KG1 (cell line): ENCODE measurements at places on chromosomes 13 and 19.

DNA sequence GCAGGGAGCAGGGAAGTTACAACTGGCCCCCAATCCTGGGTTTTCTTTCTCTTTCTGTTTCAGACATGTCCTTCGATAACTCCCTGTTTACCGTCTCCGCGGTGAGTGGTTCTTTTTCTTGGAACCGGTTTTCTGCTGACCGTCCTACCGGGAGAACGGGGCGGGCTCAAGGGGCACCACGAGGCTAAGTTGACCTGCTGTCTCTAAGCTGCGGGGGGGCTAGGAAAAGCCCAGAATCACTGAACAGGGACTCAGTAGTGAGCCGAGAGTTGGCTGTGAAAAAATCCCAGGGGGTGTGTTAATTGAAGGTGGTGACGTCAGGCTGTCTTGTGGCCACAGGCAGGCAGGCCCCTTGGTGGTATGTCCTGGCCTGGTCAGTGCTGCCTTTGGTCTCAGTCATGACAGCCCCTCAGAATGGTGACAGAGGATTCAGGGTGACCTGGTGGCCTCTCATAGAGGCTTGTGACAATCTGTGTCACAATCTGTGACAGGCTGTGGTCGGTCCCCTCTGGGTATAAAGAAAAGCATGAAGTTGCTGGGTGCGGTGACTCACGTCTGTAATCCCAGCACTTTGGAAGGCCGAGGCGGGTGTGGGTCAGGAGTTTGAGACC lies 8.1 kb upstream of the CARM1 start:
- DNase-seq: no peak

DNA sequence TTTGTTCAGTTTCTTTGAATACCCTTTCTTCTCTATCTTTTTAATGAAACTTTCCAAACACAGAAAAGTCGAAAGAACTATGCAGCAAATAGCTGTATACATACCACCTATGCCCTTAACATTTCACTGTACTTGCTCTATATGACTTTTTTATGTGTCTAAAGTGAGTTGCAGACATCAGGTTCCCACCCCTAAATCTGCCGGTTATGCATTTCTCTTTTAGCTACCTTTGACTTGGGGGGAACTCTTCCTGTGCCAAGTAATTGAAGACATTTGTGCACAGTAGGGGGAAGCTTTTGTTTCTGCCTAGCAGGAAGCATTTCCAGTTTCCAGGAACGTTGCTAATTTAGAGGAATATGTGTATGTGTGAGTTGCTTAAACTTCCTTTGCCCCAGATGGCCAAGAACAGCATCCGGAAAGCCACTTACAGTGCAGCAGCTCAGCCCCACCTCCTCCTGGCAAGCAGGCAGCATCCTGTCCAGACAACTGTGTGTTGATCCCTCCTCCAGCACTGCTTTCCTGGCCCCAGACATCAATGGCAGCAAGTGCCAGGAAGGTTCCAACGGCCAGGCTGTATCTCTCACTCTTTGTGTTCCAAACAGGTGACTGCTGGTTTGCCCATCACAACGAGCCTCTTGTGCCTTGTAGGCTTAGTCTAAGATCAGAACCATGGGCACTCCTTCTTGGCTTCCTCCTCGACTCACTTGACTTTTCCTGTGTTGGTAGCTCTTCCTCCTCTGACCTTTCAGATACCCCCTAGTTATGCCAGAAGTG lies 14.7 kb upstream of the GRAMD1A start:
- no peak for DNase-seq

- DNase-seq: peak; percentile 11
These were observed 58.7 kb upstream of the PABPC3 start for GRCh38 chr13:25037057-25037813.

DNA sequence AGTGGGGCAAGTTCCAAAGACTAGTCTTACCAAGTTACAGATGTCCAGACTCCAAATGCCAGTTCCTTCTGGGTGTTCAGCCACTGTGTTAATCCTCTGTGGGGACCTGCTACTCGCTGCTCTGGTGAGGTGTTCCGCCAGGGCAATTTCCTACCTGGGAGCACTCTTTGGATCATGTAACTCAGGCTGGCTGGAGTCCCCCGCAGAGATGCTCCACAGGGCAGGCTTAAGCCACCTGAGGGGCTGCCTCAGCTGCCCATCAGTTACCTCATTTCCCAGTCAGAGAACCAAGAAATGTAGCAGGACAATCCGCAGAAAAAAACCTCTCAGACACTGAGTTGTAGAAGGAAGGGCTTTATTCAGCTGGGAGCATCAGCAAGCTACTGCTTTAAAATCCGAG lies 133.8 kb downstream of the ZNF737 start:
- DNase-seq: no peak

DNA sequence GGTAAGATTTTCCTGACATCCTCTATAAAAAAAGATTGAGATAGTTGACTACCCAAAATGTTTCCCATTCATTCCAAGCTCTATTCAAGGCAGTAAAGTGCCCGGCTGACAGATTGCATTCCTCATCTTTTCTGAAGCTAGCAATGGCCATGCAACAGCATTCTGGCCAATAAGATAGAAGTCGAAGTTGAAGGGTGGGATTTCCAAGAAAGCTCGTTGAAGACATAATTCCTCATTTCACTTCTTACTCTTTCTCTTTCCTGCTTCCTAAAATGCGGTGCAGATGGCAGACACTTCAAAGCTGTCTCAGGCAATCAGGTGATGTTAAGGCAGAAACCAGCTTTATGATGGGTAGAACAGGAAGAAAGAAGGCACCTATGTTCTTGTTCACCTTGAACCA lies 13.4 kb upstream of the ALOX5AP start:
- no peak for DNase-seq

- no peak for DNase-seq
These were observed 146.9 kb downstream of the ZNF486 start for GRCh38 chr19:20313894-20314293.

DNA sequence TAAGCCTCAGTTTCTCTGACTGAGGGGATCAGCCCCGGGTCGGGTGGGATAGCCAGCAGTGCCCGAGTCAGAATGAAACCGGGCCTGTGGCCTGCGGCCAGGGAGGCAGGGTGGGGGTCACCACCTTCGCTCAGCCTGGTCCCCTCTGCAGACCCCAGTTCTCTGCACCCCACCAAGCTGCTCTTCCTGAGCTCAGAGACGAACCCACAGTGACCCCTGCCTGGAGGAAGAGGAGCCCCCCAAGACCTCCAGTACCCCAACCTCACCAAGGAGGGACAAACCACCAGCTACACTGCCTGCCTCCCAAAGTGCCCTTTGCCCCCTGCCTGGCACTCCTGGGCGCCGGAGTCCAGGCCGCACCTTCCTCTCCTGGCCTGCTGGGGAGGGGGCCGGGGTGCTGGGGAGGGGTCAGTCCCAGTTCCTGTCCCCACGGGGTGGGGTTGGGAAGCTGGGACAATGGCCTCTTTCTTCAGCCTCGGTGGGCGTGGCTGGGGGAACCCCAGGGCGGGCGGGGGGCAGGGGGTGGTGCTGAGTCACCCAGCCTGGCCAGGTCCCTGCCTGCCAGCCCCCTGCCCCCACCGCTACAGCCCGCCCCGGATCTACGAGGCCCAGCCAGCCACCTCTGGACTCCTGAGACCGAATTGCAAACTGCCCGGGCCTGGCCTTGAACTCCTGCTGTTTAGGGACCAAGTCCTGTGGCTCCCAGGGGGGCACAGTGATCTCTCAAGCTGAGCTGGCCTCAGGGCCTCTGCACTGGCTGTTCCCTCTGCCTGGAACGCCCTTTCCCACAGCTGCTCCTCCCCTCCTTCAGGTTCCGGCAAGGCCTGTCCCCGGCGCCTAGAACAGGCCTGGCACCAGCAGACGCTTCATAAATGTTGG lies 14.3 kb downstream of the ZBTB7A start:
- no peak for DNase-seq

GRCh38 chr19:54696117-54696548 lies 28.1 kb upstream of the KIR3DL3 start:
- no peak for DNase-seq

GRCh38 chr13:84885868-84886267 lies 913.4 kb downstream of the SLITRK6 start:
- DNase-seq: no peak

GRCh38 chr13:46401432-46401831 lies 14.4 kb upstream of the RUBCNL start:
- no peak for DNase-seq

- no peak for DNase-seq
These were observed 36.1 kb upstream of the DCUN1D2 start for GRCh38 chr13:113526466-113527220.

DNA sequence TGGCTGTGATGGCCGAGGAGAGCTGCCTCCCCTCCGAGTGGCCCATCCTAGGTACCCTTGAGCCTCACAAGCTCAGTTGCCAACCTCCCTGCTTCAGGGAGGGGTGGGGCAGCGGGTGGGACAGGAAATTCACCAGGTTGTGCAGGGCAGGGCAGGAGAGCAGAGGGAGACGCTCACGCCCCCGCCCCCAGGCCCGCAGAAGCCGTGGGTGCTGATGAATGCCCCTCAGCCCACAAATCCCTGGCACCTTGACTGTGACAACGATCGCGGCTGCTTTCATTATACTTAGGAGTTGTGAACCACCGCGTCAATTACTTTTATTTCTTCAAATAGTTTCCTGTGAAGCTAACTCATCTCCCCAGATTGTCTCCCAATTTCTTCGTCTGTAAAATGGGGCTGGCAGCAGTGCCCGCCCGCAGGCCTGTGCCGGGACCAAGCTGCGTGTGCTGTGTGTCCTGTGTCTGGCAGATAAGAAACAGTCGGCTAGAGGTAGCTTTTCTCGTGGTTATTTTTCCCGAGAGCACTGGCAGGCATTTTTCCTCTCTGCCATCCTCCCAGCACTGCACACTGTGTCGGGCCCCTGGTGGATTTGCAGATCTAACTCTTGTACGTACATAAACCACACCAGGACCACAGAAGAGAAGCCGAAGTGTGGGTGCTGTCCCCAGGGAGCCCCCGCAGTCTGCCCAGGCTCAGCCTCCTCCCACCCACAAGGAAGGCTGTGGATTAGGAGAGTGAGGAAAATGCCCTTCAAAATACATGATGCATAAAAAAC lies 7.9 kb upstream of the RASA3 start:
- no peak for DNase-seq

DNA sequence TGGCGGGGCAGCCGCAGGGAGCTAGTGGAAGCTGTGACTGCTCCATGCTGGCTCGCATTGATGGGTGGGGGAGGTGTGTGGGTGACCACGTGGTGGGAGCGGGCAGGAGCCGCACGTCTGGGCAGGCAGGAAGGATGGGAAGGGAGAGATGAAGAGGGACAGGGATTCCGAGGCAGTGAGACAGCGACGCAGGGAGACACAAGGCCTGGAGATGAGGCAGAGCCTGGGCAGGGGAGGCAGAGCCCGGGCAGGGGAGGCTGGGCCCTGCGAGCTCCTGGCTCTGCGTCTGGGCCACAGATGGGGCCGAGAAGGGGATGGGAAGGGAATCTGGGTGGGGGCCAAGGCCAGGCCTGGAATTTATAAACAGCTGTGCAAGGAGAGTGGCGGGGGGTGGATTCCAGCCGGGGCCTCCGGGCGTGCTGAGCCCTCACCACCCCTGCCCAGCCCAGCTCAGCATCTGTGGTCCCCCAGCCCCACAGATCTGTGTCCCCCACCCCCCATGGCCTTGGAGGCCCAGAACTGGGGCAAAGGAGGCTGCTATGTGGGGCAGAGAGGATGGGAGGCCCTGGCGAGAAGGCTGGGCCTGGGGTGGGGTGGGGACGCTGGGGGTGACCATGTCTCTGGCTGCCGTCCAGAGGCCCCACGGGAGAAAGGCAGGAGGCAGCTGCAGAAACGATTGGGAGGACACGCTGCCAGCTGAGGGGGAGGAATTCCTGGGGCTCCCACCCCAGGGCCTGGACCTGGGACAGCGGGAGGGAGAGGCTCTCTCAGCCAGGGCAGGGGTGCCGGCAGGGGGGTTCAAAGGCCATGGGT lies 6.0 kb downstream of the EHD2 start:
- DNase-seq: no peak

- no peak for DNase-seq
These were observed 39.3 kb downstream of the TM9SF2 start for GRCh38 chr13:99540530-99540929.
